ENCODE measurements at places on chromosomes 2 and 18. TPM values are rescaled to one million over a fixed set of nuclear protein-coding genes. Genes with fewer than 3 reads are reported as not detected.

GRCh38 chr2:219171231-219171651 lies 1.4 kb upstream of the SLC23A3 start:
- no peak for DNase-seq

- DNase-seq, result peak; percentile 62
Measured at GRCh38 chr2:88563129-88563528, 64.1 kb downstream of the EIF2AK3 start.

The TRIM54 gene
- not detected for polyA plus RNA-seq

The COLEC12 gene
- 98.1 TPM for polyA plus RNA-seq

The TDRD15 gene
- not detected for polyA plus RNA-seq

The GAREM2 gene
- polyA plus RNA-seq, result 7.5 TPM

The TSPYL6 gene
- 0.21 TPM for polyA plus RNA-seq

The SLC9A2 gene
- polyA plus RNA-seq, result 0.38 TPM

The TFCP2L1 gene
- polyA plus RNA-seq, result 4.4 TPM

The DSG1 gene
- polyA plus RNA-seq, result not detected

DNA sequence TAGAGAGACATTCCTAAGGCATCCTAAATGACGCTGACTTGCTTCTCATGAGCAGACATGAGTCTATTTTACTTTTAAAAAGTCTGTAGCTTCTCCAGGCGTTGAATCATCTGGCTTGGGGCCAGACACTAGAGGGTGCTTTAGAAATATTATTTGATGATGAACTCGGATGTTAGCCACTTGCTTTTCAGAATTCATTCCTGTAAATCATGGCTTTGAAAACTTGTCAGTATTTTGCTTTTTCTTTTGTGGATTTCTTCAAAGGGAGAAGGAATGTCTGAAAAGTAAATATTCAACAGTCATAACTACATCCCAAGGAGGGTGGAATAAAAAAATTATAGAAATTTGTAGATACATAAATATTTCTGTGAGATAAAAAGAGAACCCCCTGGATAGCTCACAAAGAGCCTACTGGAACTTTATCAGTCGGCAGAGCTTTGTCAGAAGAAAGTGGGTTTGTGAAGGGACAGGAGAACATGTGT lies 370.8 kb downstream of the OSR1 start:
- DNase-seq, result peak; percentile 70

DNA sequence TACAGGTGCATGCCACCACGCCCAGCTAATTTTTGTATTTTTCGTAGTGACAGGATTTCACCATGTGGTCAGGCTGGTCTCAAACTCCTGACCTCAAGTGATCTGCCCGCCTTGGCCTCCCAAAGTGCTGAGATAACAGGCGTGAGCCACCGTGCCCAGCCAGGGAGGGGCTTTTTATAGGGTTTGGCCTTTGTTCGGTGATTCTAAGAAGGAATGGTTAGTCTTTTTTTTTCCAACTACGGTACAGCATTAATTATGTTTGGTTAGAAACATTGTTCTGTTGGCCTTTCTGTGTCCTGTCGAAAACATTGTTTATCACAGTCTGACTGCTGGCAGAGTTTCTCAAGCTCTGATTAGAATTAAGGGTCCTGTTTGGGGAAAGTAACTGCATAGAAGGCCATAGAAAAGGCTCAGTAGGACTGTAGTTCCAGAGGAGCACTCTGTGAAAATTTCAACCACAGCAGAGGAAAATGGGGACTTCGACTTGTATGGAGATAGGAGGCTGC lies 19.3 kb upstream of the SMCHD1 start:
- no peak for DNase-seq

DNA sequence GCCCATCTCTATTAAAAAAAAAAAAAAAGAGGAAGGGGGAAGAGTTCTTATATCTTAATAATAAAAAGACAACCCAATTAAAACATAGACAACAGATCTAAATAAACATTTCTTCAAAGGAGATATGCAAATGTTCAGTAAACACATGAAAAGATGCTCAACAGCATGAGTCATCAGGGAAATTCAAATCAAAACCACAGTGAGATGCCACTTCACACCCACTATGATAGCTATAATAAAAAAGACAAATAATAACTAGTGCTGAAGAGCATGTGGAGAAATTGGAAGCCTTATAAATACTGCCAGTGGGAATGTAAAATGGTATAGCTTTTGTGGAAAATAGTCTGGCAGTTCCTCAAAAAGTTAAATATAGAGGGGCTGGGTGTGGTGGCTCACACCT lies 61.5 kb upstream of the CYP20A1 start:
- no peak for DNase-seq

The NEURL3 gene
- 0.62 TPM for polyA plus RNA-seq

The TRPM8 gene
- 0.14 TPM for polyA plus RNA-seq
